ENCODE measurements at places on chromosomes 16 and 17.

DNA sequence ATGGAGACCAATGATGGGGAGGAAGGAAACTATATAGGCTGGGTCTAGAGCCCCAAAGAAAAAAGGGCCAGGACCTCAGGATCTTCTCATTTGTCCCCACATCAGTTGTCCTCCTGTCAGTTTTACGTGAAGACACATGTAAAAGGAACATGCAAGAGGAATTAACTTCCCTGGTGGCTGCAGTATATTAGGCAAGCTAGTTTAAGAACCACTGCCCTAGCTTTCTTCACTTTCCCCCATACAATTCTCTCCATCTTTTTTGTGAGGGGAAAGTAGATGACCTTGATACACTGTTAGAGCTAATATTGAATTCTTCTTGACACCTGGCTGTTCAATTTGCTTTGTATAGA, 2.3 kb downstream of the MAP3K3 start:
- no peak for DNase-seq

DNA sequence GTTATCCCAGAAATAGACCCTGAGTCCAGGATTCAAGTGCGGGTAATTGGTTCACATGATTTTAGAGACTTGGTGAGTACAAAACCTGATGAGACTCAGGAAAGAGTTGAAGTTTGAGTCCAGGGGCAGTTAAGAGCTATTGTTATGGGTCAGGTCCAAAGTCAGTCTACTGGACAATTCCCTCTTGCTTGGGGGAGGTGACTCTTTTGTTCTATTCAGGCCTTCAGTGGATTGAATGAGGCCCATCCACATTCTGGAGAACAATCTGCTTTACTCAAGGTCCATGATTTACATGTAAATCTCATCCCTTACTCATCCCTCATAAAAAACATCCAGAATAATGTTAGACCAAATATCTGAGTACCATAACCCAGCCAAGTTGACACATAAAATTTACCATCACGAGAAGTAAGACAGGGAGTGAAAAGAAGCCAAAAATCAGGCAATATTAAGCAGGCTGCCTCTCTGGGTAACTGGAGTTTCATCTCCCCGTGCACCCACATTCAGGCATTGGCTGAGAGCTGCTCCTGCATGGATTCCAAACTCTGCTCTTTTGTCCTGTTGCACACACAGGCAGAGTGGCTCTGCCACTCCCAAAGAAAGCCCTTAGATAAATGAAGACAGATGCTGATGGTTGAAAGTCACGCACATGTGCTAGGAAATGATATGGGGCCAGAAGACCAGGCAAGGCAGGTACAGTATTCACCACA, 156.0 kb upstream of the SALL1 start:
- DNase-seq: no peak

- peak; percentile 65 for DNase-seq
Measured at GRCh38 chr16:85303354-85303883, 191.1 kb upstream of the CIBAR2 start.

DNA sequence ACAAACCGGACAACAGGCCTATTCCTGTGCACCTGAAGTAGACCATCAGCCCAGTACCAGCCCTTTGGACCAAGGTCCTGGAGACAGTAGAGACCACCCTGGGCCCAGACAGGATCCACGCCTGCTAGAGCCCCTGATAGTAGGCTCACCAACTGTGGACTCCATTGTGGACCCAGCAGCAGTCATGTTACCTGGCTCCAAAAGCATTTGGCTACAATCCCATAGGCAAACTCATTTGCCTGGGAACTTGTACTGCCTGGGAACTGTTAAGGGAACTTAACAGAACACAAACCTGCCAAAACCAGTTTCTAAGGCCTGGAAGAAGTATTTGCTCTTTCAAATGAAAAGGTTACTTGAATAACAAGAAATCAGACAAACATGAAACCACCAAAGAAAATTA, 10.0 kb upstream of the ACSM1 start:
- DNase-seq: no peak

- no peak for DNase-seq
Measured at GRCh38 chr16:87434146-87434667, 42.1 kb downstream of the MAP1LC3B start.

DNA sequence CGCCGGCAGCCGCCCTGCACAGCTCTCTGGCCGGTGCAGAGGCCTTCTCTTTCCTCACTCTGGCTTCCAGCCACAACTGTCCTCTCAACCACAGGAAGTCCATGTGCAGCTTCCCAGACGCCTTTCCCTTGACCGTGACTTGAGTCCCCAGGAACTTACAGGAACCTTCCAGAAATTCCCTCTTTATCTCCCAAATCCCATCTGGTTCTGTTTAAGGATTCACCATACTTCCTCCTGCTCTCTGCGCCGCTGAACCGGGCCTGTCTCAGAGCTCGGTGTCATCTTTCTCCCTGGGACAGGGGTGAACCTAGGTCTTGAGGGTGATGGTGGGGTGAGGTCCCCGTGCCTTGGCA, 65.2 kb upstream of the ZNF469 start:
- no peak for DNase-seq

DNA sequence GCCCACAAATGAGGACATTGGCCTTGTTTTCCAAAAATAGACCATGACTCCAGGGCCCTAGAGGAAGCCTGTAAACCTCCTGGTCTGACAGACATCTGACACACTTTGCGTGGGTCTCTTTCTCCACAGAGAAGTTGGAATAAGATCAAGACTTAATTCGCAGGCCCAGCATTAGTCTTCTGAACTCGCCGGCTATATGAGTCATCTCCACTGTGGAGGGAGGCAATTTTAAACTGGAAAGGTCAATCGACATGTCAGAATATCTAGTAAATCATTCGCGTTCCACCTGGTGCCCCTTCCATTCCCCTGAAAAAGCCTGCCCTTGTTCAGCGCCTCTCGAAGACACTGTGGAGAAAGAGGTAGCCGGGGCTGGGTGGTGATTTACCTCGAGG, 140.1 kb downstream of the CLEC16A start:
- DNase-seq: no peak

DNA sequence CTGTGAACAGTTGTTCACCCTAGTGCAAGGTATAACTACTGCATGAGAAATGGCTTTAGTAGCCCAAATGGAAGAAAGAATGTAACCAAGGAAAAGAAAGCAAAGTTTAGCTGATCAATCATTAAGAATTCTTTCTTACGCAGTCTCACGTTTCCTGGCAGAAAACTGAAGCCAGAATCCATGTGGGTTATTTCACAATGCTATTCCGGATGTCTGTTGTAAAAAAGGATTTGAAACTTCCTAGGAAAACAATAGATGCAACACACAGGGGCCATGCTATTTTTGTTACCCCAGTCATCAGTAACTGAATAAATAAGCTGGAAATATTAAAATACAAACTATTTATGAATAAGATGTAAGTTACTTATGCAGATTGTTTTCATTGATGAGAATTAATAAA, 802.5 kb downstream of the CDH8 start:
- DNase-seq: no peak

DNA sequence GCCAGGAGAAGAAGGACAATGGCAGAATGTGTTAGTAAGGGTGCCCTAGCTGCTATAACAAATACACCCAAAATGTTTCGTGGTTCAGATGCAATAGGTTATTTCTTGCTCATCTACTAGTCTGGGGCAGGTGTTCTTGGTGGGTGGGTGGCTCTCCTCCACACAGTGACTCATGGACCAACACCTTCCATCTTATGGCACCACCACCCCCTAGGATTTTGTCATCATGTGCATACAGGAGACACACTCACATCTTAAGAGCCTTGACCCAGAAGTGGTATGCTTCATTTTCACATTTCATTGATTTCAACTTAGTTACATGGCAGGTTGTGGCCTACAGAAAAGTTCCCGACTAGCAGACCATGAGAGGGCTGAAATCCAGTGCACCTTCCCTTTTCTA, 114.7 kb downstream of the AMFR start:
- no peak for DNase-seq

- peak; percentile 56 for DNase-seq
Measured at GRCh38 chr17:60077672-60078519, 825 bp downstream of the HEATR6 start.

GRCh38 chr17:15456496-15456895, 10.9 kb downstream of the CDRT4 start:
- DNase-seq: no peak

- no peak for DNase-seq
Measured at GRCh38 chr17:47636273-47637030, 13.3 kb upstream of the KPNB1 start.

DNA sequence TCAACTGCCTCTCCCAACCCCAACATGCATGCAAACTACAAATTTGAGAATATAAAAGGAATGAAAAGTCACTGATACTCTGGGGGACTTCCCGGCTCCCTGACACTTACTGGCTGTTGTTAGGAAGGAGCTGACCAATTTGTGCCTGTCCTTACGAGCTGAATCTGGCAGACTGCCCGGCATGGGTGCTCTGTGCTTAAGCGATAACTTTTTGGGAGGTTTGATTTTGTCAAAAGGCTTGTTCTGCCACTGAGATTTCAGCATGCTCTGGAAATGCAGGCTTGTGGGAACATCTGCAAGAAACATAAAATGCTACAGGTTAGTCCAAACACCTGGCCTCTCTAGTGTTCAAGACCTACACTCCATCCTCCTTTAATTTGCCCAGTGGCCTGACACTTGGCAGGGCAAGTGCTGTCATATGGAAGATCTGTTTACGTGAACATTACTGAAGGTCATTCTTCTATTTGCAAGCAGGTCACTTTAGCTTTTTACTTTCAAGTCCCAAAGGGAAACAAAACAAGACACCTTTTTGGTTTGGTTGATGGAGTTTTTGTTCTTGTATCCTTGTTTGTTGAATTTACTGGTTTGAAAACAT, 40.6 kb downstream of the STH start:
- no peak for DNase-seq

- no peak for DNase-seq
Measured at GRCh38 chr17:80153004-80153403, 6.1 kb upstream of the EIF4A3 start.

DNA sequence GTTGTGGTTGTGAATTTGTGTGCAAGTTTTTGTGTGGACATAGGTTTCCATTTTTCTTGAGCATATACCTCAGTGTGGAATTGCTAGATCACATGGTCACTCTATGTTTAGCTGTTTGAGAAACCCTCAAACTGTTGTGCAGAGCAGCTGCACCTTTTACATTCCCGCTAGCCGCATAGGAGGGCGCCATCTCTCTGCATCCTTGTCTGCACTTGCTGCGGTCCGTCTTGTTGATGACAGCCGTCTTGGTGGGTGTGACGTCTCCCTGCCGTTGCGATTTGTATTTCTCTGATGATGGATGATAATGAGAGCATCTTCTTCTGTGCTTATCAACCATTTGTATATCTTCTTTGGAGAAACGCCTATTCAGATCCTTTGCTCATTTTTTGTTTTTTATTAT, 25.1 kb upstream of the IL17C start:
- no peak for DNase-seq

DNA sequence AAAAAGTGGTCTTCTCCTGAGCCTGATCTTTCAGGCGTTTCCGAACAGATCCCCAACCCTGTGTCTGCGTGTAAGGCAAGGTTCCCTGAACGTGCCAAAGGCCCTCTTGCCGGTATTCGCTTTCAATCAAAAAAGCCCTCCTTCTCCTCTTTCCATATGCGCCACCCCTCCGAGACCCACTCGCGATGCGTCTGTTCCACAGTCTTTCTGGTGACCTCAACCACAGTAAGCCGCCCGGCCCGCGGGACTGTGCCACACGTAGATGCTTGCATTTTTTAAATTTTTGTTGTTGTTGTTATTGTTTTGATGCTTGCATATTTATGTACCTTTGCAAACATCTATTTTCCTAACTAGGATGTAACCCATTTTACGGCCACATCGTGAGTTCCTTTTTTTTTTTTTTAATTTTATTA, 607 bp upstream of the PRPSAP1 start:
- DNase-seq: no peak

Data from CD4-positive, alpha-beta T cell treated with Interleukin-2 at 100 ng/mL for 4 hours (primary cell).